ENCODE measurements at places on chromosomes 2 and 18. TPM values are rescaled to one million over a fixed set of nuclear protein-coding genes. Genes with fewer than 3 reads are reported as not detected.
A peak's percentile ranks its signal among the peaks of the same experiment; 100 is the strongest.

MSTN gene
- total RNA-seq = 0.46 TPM

- no peaks in the 10 kb centered on the region for H3K4me1 ChIP-seq
- no peak overlapping the region for H3K27ac ChIP-seq
- no peak overlapping the region for H3K4me3 ChIP-seq
- peaks cover 3% of the 10 kb centered on the region for H3K36me3 ChIP-seq
- no peak for DNase-seq
Observed at GRCh38 chr2:73964223-73964622, 20.5 kb upstream of the TET3 start.

DNA sequence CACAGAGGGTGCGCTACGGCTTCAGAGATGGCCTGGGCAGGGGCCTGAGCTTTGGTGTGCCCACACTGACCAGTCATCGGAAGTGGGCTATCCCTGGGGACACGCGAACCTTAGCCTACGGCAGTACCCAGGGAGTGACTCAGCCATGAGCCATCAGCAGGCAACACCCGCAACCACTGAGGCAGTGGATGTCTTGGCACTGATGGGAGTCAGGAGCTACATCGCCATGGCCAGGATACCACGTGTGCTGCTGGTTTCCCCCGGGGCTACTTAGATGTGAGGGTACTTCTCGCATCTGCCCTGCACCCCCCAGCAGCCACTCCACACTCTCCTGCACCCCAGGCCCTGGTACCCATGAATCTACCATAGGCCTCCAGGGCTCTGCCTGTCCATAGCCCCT, 12.8 kb upstream of the HPCAL1 start:
- no peak overlapping the region for H3K27ac ChIP-seq
- no peaks in the 10 kb centered on the region for H3K4me1 ChIP-seq
- H3K27me3 ChIP-seq = no peaks in the 10 kb centered on the region
- no peak overlapping the region for H3K4me3 ChIP-seq
- H3K36me3 ChIP-seq = no peaks in the 10 kb centered on the region

FAM237A gene
- not detected for total RNA-seq

- H3K4me3 ChIP-seq = no peak overlapping the region
- no peaks in the 10 kb centered on the region for H3K27me3 ChIP-seq
- no peak for DNase-seq
- H3K4me1 ChIP-seq = no peaks in the 10 kb centered on the region
Observed at GRCh38 chr2:241128266-241128665, 21.0 kb downstream of the PASK start.

- H3K4me3 ChIP-seq = no peak overlapping the region
- H3K36me3 ChIP-seq = no peaks in the 10 kb centered on the region
- no peak overlapping the region for H3K27ac ChIP-seq
- H3K27me3 ChIP-seq = no peaks in the 10 kb centered on the region
Observed at GRCh38 chr2:56040834-56041233, 117.3 kb upstream of the EFEMP1 start.

DNA sequence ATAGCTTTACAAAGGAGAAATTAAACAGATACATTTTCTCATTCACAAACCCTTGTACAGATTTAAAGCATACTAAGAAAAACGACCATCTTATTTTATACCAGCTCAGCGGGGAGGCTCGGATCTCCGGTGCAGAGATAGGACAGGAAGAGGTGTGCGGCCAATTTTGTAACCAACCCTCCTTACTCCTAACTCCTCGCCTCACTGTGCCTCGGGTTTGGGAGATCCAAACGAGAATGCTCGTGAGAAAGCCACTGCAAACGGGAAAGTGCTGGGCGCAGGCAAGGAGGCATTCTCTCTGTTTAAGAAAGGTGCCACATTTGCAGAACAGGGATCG, 1.2 kb downstream of the KDSR start:
- H3K27ac ChIP-seq = peak overlapping the region; percentile 99
- peaks cover 2% of the 10 kb centered on the region for H3K36me3 ChIP-seq
- peak; percentile 8 for DNase-seq
- H3K4me3 ChIP-seq = peak overlapping the region; percentile 95
- H3K27me3 ChIP-seq = no peaks in the 10 kb centered on the region

RNF125 gene
- 9.2 TPM for total RNA-seq

DNA sequence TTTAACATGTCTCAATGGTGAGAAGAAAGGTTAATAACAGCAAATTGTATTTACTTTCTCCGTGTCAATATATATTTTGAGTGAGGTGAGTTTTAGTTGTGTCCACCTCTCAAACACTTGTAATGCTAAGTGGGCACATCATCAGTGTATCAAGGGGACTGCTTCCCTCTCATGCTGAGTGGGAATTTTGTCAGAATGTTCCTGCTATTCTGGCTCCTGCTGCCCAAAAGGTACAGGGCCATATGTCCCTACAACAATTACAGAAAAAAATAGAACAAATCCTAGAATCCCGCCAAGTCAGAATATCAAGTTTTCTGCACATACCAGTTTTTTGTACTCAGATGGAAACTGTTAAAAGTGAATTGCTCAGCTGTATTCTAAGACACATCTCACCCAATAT, 5.4 kb upstream of the CERKL start:
- H3K27ac ChIP-seq = no peak overlapping the region
- DNase-seq = no peak
- H3K36me3 ChIP-seq = no peaks in the 10 kb centered on the region
- peaks cover 17% of the 10 kb centered on the region for H3K27me3 ChIP-seq

TRABD2A gene
- total RNA-seq = 1.9 TPM

DNA sequence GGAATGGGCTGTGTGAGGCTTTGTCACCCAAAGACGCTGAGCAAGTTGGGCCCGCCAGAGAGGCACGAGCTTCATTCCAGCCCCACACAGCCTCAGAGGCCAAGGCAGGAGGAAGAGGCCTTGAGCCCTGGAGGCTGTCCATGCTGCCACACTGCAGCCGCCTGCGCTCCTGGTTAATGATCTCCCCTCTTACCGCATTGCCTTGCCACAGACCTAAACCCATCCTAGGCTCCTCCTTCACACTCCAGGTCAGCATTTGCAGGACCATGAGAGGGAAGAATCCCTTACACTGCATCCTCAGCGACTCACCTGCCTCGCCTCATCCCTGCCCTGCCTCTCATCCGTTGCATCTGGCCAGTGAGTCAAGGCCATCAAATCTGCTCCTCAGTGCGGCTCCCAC, 24.6 kb downstream of the KIF3C start:
- H3K27me3 ChIP-seq = no peaks in the 10 kb centered on the region
- H3K27ac ChIP-seq = no peak overlapping the region
- DNase-seq = no peak
- H3K4me1 ChIP-seq = peaks cover 3% of the 10 kb centered on the region
- H3K4me3 ChIP-seq = no peak overlapping the region
- no peaks in the 10 kb centered on the region for H3K36me3 ChIP-seq

- no peaks in the 10 kb centered on the region for H3K36me3 ChIP-seq
- no peak overlapping the region for H3K4me3 ChIP-seq
- no peaks in the 10 kb centered on the region for H3K27me3 ChIP-seq
- H3K4me1 ChIP-seq = no peaks in the 10 kb centered on the region
- DNase-seq = peak; percentile 49
- no peak overlapping the region for H3K27ac ChIP-seq
Observed at GRCh38 chr2:188647430-188648070, 326.6 kb upstream of the COL3A1 start.

DNA sequence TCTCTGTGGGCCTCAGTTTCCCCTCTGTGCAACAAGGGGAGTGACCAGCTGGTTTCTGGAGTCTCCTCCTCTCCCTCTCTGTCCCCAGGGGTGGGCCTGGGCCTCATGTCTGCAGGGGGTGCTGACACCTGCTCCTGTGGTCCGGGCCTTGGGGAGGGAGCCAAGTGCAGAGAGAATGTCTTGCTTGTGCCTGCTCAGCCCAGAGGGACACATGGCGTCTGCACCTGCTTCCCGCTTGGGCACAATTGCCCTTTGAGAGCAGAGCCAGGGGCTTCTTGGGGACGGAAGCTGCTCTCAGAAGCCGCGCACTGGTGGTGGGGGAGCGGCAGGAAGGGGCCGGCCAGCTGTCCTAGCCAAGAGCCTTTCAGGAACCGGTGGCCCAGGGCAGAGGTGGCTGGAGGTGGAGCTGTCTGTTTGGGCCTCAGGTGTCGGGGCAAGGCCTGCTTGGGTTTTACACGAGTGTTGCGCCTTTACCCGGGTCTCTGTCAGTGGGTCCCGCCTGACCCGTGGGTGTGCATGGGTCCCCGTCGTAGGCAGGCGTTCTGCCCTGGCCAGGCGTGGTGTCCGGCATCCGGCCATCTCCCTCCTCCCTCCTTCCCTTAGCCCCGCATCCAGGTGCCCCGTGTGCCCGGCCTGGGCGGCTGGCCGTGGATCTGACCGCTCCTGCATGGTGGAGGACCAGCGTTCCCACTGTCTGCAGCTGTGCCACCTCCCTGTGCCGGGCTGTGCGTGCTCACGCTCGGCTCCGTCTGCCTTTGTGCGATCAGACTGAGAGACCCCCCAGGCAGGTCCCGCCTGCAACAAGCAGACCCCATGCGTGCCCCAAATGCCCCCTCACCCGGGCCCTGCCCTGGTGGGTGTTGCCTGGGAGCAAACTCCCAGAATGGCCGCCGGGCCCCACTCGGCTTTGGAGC, 4.0 kb downstream of the NEU4 start:
- no peaks in the 10 kb centered on the region for H3K27me3 ChIP-seq
- H3K36me3 ChIP-seq = no peaks in the 10 kb centered on the region
- no peak overlapping the region for H3K4me3 ChIP-seq
- H3K4me1 ChIP-seq = no peaks in the 10 kb centered on the region
- no peak for DNase-seq

DNA sequence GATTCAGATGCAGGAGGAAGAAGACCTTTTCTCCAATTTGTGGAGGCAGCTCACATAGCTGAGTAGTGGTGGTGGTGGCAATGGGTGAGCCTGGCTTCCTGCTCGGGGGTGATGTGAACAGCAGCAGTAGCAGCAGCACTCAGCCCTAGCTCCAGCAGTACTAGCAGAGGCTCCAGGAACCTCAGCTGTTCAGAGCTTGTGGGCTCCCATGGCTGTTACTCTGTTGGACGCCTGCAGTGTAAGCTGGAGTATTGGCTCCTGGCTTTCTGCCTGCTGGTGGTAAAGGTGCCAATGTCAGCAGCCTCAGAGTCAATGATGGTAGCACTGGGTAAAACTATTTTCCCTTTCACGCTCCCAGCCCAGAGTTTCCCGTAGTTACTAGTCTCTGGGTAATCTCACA, 3.1 kb upstream of the SEH1L start:
- H3K4me1 ChIP-seq = peaks cover 3% of the 10 kb centered on the region
- DNase-seq = no peak
- H3K36me3 ChIP-seq = no peaks in the 10 kb centered on the region
- peaks cover 5% of the 10 kb centered on the region for H3K27me3 ChIP-seq

DNA sequence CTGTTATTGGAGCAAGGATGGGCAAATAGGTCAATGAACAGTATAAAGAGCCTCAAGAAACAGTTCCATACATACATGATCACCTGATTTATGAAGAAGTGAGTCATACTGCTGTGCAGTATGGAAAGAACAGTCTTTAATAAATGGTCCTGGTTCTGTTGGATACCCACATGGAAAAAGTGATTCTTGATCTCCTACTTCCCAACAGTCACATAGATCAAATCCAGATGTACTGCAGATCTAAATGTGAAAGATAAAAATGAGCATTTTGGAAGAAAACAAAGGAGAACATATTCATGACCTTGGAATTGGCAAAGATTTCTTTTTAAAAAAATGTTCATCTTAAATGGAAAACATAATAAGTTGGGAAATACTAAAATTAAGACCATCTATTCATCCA, 75.8 kb downstream of the CCDC148 start:
- DNase-seq = no peak
- no peaks in the 10 kb centered on the region for H3K4me1 ChIP-seq
- no peaks in the 10 kb centered on the region for H3K36me3 ChIP-seq
- H3K27ac ChIP-seq = no peak overlapping the region

- no peak for DNase-seq
- H3K4me3 ChIP-seq = no peak overlapping the region
- H3K27me3 ChIP-seq = no peaks in the 10 kb centered on the region
Observed at GRCh38 chr2:187991389-187991788, 300.3 kb upstream of the GULP1 start.

- no peak overlapping the region for H3K4me3 ChIP-seq
- no peaks in the 10 kb centered on the region for H3K27me3 ChIP-seq
- no peaks in the 10 kb centered on the region for H3K36me3 ChIP-seq
- no peak for DNase-seq
- peaks cover 6% of the 10 kb centered on the region for H3K4me1 ChIP-seq
Observed at GRCh38 chr18:48497863-48498262, 41.0 kb upstream of the CTIF start.

DNA sequence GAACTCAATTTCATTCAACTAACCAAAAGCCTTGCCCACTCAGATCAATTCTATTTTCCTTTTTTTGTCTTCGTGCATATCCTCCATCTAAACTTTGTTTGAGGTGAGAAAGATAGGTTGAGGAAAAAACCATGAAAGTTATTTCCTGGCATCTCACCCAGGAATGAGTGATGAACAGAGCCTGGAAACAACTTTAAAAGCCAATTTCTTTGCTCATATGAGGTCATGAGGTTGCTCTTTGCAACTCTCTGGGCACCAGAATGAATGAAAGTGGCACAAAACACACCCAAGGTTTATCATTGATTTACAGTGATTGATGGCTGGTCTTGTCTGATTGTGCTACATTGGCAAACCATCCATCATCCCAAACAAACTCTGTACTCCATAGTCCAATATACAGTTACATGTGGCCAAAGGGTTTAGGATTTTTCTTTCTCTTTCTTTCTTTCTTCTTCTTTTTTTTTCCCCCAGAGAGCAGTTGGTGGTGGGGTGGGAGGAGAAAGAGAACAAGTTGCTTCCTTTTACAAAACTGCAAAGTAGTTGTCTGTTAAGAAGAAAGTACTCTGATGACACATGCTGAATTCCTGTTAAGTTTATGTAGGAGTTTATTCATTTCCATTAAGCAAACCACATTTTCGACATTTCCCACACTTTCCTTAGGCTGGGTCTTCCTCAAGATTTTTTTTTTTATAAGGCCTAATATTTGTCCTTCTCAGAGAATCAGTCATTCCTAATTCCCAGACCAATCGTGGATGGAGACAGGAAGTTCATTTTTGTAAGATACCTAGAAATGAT, 575.9 kb upstream of the ZEB2 start:
- no peaks in the 10 kb centered on the region for H3K36me3 ChIP-seq
- H3K27ac ChIP-seq = no peak overlapping the region
- DNase-seq = no peak
- H3K4me3 ChIP-seq = no peak overlapping the region
- no peaks in the 10 kb centered on the region for H3K4me1 ChIP-seq

SP140 gene
- 5.5 TPM for total RNA-seq

C2orf80 gene
- 0.25 TPM for total RNA-seq

- no peaks in the 10 kb centered on the region for H3K27me3 ChIP-seq
- no peaks in the 10 kb centered on the region for H3K36me3 ChIP-seq
- H3K27ac ChIP-seq = no peak overlapping the region
- H3K4me1 ChIP-seq = no peaks in the 10 kb centered on the region
Observed at GRCh38 chr2:187405921-187406320, 42.1 kb downstream of the CALCRL start.

ADD2 gene
- 5.9 TPM for total RNA-seq

DNA sequence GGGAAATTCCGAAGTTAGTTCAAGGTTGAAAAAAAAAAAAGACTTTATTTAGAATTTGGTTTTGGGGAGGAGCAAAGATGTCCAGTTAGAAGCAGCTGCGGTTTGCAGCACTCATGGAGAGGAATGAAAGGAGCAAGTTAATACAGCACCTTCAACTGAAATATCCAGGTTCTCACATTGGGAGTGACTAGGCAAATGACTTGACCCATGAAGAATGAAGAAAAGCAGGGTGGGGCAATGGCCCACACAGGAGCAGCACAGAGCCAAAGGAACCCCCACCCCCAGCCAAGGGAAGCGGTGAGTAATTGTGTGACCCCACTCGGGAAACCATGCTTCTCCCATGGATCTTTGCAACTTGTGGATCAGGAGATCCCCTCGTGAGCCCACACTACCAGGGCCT, 32.8 kb downstream of the ZNF892 start:
- no peak overlapping the region for H3K4me3 ChIP-seq
- no peak for DNase-seq
- H3K27ac ChIP-seq = no peak overlapping the region
- no peaks in the 10 kb centered on the region for H3K36me3 ChIP-seq
- no peaks in the 10 kb centered on the region for H3K27me3 ChIP-seq

USP37 gene
- 23.5 TPM for total RNA-seq

TRIM43B gene
- total RNA-seq = not detected

CAPN14 gene
- 0.26 TPM for total RNA-seq

All from lung (tissue), 17 donors.